ENCODE measurements at places on chromosomes 5 and 9. TPM values are rescaled to one million over a fixed set of nuclear protein-coding genes. Genes with fewer than 3 reads are reported as not detected.

GNA14 gene
- polyA plus RNA-seq = 1.1 TPM

SLC4A9 gene
- polyA plus RNA-seq = not detected

CARTPT gene
- not detected for polyA plus RNA-seq

RXFP3 gene
- not detected for polyA plus RNA-seq
